ENCODE measurements at places on chromosomes 2 and 18. TPM values are rescaled to one million over a fixed set of nuclear protein-coding genes. Genes with fewer than 3 reads are reported as not detected.

Gene NR4A2
- total RNA-seq = 250 TPM

GRCh38 chr18:36499938-36500337 is 202.4 kb downstream of the FHOD3 start:
- H3K36me3 ChIP-seq = no peaks in the 10 kb centered on the region
- no peak for DNase-seq
- peaks cover 10% of the 10 kb centered on the region for H3K27me3 ChIP-seq
- H3K27ac ChIP-seq = no peak overlapping the region
- peaks cover 5% of the 10 kb centered on the region for H3K4me1 ChIP-seq
- H3K4me3 ChIP-seq = no peak overlapping the region

DNA sequence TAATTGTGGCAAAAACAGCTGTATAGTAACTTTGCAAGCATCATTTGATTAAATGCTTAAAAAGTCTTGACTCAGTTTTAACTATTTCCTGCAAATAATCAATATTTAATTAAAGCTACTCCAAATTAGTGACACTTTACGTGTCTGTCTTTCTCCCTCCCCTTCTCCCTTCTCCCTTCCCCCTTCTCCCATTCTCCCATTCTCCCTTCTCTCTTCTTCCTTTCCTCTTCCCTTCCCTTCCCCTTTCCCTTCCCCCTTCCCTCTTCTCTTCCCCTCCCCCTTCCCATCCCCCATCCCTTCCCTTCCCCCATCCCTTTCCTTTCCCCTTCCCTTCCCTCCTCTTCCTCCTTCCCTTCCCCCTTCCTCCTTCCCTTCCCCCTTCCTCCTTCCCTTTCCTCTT is 76.9 kb downstream of the MSH2 start:
- no peaks in the 10 kb centered on the region for H3K4me1 ChIP-seq
- H3K4me3 ChIP-seq = no peak overlapping the region
- H3K27ac ChIP-seq = no peak overlapping the region

DNA sequence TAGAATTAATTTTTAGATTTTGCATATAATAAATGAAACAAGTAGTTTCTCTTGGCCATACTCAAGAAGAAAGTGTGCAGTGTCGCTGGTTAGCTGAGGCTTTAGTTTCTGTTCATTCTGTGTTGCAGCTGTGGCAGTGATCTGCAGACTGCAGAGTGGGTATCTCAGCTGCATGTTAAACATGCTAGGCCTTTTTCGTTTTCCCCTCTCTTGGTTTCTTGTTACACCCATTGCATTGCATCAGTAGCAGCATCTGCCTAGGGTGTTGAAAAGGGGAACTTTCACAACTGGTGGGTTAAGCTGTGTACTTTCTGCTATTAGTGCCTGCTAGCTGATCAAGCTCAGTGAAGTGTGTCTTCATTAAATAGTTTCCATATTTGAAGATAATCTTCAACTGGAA is 51.3 kb downstream of the ACSL3 start:
- peaks cover 21% of the 10 kb centered on the region for H3K4me1 ChIP-seq
- H3K4me3 ChIP-seq = no peak overlapping the region
- no peaks in the 10 kb centered on the region for H3K36me3 ChIP-seq
- H3K27ac ChIP-seq = no peak overlapping the region

- peak overlapping the region; percentile 96 for H3K27ac ChIP-seq
- H3K36me3 ChIP-seq = peaks cover 10% of the 10 kb centered on the region
- no peak overlapping the region for H3K4me3 ChIP-seq
- no peak for DNase-seq
- H3K27me3 ChIP-seq = no peaks in the 10 kb centered on the region
- H3K4me1 ChIP-seq = peaks cover 65% of the 10 kb centered on the region
These were observed 137.6 kb downstream of the NCK2 start for GRCh38 chr2:105882341-105882740.

All from T-helper 17 cell (primary cell).